ENCODE measurements at places on chromosomes 1 and 21. TPM values are rescaled to one million over a fixed set of nuclear protein-coding genes. Genes with fewer than 3 reads are reported as not detected.

DNA sequence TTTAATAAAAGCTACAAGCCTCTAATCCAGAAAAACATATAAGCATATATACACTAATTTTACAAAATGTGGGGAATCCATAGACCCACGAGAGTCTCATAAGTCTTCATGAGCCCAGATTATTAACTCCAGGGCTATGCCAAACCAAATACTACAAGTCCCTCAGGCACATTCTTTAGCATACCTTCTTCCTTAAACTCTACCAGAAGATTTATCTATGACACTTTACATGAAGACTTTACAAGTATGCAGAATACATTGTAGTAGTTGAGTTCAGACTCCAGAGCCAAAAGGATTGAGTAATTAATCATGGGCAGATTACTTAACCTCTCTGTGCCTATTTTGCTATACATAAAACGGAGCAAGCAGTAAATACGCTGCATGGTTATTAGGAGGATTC, 793.7 kb upstream of the ADGRL2 start:
- DNase-seq: no peak

- DNase-seq: no peak
Observed at GRCh38 chr1:26858891-26859640, 3.9 kb upstream of the SFN start.

- DNase-seq: no peak
Observed at GRCh38 chr1:33346533-33346926, 25.6 kb upstream of the A3GALT2 start.

The TMEM240 gene
- 12.4 TPM for total RNA-seq

DNA sequence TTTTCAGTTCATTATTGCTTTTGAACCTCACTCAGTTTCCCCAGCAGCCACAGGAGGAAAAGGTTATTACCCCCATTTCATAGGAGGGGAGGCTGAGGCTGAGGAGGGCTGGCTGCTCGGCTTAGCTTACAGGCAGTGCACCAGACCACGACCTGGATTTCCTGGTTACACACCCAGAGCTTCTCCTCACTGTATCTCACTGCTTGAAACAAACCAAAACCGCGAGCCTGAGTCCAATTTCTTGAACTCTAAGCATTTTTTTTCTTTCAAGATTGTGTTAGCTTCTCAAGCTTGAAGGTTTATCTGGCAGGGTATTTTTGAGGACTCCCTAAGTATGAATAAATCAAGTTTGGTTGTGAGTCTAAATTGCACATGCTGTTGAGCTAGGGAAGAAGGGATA, 188.9 kb upstream of the EDN2 start:
- DNase-seq: no peak

GRCh38 chr1:18376661-18377060, 104.1 kb upstream of the KLHDC7A start:
- no peak for DNase-seq

The IRF6 gene
- 0.13 TPM for total RNA-seq

- DNase-seq: no peak
Observed at GRCh38 chr1:19028110-19028509, 71.6 kb upstream of the IFFO2 start.

The PRXL2B gene
- total RNA-seq: 24.0 TPM

The SPRR4 gene
- total RNA-seq: not detected

- no peak for DNase-seq
Observed at GRCh38 chr1:205812271-205812877, 624 bp downstream of the SLC41A1 start.

The FCGR1A gene
- not detected for total RNA-seq

The CLEC20A gene
- not detected for total RNA-seq

- no peak for DNase-seq
Observed at GRCh38 chr1:247469141-247469535, 11.2 kb upstream of the OR2B11 start.

DNA sequence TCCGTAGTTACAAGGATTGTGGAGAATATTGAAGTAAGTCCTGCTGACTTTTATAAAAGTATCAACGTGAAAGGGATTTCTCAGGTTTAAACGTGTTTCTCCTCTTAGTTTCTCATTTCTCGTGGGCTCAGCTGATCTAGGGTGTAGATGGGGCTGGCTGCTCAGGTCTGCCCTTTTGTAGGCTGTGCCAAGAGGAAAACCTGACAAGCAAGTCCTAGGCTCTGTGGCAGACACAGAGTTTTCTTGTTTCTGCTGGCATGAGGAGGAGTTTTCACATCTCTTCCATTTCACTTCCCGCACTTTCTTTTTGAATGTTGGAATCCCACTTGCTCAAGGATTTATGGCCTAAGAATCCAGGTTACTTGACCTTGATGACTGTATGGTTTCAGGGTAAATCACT, 14.8 kb downstream of the VPS13D start:
- no peak for DNase-seq

The C8A gene
- not detected for total RNA-seq

DNA sequence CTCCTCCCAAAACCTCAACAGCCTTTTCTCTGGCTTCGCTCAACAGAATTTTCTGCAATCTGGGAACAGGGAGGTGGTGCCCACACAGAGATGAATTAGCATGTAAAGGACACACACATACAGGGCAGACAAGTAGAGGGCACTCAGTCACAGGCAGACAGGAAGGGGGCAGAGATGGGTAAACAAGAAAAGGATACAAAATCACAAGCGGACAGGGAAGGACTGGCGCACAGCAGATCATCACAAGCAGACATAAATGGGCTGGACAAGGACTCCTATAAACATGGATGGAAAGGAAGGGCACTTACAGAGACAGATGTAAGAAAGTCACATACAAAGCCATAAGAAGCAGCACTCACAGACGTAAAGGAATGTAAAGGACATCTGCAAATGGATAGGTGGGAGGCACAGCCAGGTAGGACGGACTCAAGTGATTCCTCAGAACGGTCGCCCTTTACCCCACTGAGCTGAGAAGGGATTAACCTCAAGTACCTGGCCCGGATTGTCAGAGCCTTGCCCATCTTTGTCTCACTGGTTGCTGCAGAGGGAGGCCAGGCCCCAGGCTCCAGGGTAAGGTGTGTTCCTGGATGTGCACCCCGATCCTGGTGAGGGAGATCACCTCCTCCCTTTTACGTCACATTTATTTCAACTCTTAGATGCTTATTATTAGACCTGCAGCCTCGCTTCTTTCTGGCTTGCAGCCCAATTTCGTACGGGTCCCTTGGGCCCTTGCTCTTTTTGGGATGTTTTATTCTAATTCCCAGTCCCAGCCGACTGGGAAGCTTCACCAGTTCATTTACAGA, 836 bp upstream of the PRCC start:
- DNase-seq: no peak

DNA sequence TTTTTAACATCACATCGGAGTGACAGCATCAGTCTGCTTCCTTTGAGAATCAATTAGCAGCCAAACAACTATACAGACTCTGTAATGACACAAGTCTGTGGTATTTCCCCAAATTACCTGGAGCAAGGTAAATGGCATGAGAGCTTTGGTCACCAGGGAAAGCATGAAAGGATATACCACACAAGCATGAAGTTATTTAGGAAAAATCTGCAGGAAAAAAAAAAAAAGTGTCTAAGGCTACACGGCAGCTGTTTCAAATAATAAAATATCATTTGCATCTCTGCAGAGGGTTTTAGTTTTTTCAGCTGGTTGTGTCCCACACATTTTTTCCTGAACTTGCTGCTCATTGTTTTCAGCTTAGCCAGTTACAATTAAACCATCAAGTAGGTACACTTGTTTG, 234.7 kb downstream of the TTLL7 start:
- no peak for DNase-seq

- DNase-seq: peak; percentile 90
Observed at GRCh38 chr1:64469977-64470664, at the start of gene CACHD1. CACHD1 (plus strand) TSS chr1:64470129; CDS start chr1:64470745, 616 bp downstream.

The ZNF593OS gene
- total RNA-seq: not detected

DNA sequence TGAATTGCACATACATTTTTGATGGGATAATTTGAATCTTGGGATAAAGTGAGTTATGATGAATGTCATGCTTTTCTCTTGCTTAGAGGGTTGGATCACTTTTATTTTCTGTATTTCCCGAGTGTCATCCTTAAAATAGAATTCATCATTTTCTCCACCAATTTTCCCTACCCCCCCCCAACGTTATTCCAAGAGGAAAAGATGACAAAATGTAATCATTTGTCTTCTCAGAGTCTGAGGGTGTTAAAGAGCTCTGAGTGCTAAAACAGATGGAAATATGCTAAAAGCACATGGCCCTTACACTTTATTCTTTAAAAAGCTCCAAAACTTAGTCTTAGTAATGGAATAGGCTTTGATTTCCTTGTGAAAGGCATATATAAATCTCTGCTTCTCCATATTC, 81.4 kb downstream of the CHRM3 start:
- no peak for DNase-seq

The PCP4L1 gene
- not detected for total RNA-seq

The CYP4X1 gene
- total RNA-seq: 0.38 TPM

DNA sequence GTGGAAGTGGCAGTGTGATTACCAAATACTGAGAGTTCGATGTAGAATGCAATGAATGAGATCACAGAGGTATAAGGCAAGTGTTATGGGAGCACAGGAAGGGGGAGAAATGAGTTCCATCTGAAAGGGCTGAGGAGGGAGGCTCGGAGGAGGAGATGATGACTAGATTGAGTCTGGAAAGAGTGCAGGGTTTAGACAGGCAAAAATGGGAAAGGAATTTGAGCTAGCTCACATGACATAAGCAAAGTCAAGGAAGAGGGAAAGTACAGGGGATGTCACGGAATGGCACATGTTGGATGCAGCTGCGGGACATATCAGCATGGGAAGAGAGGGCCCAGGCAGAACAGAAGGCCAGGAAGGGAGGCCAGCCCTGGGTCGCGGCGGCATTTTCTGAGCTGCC, 132.7 kb downstream of the RUNX1 start:
- no peak for DNase-seq

The FBLIM1 gene
- total RNA-seq: 156 TPM

The FNDC5 gene
- 2.0 TPM for total RNA-seq

GRCh38 chr1:177912991-177913390, 56.9 kb downstream of the SEC16B start:
- DNase-seq: no peak

- DNase-seq: no peak
Observed at GRCh38 chr1:213790565-213790964, 197.2 kb upstream of the PROX1 start.

DNA sequence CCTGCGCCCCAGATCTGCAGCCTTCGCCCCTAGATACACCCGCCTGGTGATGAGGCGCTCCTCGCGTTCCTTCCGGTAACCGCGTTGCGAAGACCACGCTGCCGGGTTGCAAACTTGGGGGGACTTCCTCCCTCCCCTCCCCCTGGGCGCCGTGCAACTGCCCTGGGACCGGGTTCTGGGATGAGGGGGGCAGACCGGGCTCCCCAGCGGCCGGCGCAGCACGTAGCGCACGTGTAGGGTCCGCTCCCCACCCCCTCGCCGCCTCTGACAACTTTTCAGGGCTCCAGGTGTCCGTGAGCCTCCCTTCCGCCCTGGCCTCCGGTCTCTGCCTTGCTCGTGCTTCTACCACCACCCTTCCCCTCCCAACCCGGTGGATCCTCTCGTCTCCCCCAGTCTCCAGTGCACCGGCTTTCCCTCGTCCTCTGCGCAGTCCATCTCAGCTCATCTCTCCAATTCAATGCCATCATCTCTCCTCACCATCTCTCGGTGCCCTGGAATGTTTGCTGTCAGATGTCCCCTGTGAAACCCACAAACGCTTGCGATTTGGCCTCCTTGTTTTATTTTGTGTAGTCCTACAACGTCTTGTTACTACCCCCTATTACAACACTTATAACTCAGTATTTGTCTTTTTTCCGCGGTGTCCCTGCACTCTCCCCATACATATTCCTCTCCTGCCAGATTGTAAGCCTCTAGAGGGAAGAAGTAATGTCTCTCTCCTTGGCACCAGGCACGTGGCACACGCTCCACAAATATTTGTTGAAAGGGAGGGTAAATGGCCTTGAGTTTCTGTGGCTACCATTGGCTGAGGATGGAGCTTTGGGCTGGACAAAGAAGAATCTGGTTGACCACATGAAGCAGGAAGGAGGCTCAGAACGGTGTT, 782 bp downstream of the PCAT6 start:
- DNase-seq: no peak
